Activated naive CD8-positive, alpha-beta T cell treated with anti-CD3 and anti-CD28 coated beads, Interleukin-2, amount 50 U/mL, for 24 hours (primary cell): ENCODE measurements at places on chromosomes 6 and 20.

- DNase-seq, result no peak
Measured at GRCh38 chr20:31698803-31699718, 23.6 kb downstream of the BCL2L1 start.

DNA sequence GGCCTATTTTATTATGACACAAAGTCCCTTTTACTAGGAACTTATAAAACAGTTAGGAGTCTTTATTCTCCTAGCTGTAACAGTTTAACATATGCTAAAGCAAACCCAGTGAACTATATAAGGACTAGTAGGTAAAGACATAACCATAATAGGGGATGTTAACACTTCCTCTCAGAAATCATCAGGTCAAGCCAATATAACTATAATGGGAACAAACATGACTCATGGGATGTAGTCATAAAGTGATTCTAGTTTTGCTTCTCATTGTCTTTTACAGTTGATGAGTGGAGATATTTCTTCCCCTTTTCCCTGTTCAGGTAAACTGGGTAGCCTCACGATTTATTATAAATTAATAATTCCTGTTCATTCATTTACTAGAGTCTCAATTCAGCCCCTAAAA is 9.7 kb downstream of the PTCHD4 start:
- DNase-seq, result no peak

GRCh38 chr6:89050155-89050554 is 30.4 kb upstream of the PNRC1 start:
- no peak for DNase-seq

DNA sequence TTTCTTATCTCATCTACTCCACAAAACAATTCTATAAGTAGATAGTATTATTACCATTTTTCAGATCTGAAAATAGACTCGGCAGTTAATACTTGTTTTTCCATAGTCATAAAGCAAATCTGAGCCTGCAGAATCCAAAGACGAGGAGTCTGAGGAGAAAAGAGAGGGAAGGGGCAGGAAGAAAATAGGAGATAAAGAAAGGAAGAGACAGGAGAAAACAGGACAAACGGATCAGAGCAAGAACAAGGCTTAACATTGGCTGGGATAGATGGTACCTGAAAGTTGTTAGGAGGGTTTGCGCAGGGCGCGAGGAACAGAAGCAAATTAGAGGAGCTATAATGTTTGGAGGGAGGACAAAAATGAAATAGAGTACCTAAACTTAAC is 639 bp upstream of the PPIL1 start:
- no peak for DNase-seq

- no peak for DNase-seq
Measured at GRCh38 chr6:156760377-156760776, 16.8 kb upstream of the ARID1B start.

- DNase-seq, result no peak
Measured at GRCh38 chr6:63584125-63584514, 11.8 kb downstream of the LOC128125822 start.

- peak; percentile 75 for DNase-seq
Measured at GRCh38 chr20:956330-956951, 40.3 kb upstream of the ANGPT4 start.

- DNase-seq, result no peak
Measured at GRCh38 chr20:33725607-33726264, 5.6 kb upstream of the PXMP4 start.

- DNase-seq, result no peak
Measured at GRCh38 chr6:4973415-4973814, 30.4 kb downstream of the RPP40 start.

DNA sequence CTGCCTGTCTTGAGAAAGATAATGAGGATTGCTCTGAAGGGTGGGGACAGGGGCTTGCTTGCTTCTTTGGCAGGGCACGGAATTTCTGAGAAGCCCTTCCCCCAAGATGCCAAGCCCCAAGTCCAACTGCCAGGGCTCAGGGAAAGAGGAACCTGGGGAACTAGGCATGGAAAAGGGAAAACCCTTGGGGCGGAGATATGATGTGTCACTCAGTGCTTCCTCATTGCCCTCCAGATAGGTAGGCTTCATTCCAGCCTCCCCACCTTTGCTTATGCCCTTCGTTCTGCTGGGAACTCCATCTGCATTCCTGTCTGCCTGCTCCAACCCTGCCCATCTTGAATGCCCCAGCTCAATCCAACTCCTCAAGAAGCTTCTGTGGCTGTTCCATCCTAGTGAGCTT is 61.2 kb downstream of the VEGFA start:
- DNase-seq, result no peak

DNA sequence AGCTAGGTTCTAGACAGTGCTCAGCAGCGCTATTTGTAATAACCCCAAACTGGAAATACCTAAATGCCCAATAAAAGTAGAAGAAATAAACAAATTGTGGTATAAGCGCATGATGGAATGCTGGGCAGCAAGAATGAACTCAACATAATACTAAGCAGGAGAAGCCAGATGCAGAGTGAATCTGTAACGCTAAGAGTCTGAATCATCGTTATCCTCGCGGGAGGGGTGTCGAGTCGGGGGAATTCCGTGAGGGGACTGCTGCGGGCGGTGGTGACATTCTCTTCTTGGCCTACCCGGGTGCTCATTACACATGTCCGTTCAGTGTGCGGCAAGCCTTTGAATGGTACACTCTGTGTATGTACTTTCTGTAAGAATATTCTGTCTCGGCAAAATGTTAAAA is 83.7 kb downstream of the SULF2 start:
- no peak for DNase-seq

DNA sequence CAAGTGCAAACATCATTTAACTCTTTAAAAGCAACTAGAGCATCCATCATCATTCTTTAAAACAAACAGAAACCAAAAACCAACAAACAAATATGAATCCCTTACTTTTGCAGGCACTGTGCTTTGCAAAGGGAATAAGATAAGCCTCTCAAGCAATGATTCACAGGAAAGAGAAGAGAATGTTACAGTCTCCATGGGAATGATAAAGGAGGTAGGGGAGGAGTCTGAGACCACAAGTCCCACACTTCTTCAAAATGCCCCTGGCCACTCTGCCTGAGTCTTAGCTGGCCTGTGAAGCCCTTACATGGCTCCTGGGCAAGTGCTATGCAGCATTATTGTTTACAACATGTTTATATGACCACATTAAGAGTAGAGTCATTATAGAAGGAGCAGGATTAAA is 257.7 kb upstream of the MARCKS start:
- no peak for DNase-seq

DNA sequence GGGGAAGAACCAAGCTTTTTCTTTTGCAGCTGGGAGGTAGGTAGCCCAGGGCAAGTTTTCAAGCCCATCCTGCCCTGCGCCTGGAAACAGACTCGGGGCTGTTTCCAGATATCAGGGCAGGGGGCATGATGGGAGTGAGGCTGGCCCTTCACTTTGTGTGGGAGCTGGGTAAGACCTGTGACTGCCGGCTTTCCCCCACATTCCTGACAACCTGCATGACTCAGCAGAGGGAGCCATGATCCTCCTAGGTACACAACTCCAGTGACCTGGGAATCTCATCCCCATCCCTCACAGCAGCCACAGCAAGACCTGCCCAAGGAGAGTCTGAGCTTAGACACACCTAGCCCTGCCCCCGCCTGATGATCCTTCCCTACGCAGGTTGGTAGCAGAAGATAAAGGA is 280.8 kb downstream of the SOX4 start:
- DNase-seq, result no peak

DNA sequence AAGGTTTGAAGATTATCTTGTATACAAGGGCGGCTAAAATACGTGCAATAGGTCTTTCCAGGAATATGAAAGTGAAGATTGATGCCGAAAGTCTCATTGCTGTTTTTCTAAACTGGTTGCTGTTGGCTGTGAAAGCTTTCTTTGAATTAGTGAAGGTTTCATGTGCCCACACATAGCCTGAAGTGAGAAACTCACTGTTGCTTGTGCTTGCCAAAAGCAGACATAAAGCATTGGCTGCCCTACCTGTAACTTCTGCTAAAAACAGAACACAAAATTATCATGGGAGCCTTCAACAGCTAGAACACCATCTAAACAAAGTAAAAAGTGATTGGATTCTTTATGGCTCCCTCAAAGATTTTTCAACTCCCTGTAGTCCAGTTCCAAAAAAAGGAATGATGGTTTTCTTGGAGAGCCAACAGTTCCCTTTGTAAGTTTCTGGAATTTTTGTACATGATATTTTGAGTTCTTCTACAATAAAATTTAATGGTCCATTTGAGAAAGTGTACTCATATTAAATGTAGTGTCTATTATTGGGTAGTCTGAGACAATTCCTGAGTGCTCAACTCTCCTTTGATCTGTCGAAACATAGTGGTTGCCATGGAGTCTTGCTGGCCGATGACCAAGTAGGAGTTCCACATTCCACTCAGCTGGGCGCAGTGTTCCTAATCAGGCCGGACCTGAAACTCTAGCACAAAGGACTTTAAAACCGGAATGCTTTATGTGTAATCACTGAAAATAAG is 68.5 kb downstream of the PLEKHG1 start:
- no peak for DNase-seq

DNA sequence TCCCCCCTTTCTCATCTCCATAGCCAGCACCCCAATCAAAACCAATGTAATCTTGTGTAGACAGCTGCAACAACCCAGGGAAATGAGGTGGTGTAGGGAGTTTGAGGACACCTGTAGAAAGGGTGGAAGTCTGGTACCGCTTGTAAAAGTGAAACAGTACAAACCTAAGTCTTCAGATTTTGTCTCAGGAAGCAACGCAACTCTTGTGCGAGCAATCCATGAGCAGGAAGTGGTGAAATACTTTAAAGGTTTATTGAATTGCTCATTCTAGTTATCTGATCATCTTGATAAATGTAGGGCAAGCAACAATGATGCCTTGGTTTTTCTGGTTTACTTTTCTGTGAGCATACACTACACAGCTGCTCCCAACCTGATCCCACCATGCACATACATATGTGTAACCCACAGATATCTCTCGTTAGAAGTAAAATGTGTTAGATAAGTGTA is 71.1 kb upstream of the THEMIS start:
- no peak for DNase-seq

- DNase-seq, result peak; percentile 12
Measured at GRCh38 chr6:107491138-107491609, 1.3 kb downstream of the SOBP start.

- no peak for DNase-seq
Measured at GRCh38 chr20:41147767-41148191, 10.4 kb downstream of the PLCG1 start.

DNA sequence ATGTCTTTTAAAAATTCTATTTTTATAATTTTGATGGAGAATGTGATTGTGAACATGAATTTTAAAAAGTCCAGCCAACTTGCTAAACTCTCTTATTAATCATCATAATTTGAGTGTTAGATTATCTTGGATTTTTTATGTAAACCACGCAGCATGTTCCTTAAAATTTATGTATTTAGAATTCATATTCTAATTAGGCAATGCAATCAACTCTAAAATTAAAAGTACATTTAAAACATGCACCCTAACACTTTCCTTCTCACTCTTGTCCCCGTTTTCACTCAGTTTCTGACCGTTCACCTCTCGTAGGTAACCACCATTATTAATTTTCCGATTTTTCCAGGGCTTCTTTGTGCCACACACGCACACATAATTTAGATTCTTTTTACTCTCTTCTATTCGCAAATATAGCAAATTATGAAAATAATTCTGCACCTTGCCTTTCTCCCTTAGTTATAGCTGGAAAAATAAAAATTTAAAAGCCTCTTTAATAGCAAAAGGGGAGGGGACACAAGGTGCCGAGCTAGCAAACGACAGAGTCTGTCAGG is 329 bp upstream of the ZKSCAN3 start:
- DNase-seq, result no peak

DNA sequence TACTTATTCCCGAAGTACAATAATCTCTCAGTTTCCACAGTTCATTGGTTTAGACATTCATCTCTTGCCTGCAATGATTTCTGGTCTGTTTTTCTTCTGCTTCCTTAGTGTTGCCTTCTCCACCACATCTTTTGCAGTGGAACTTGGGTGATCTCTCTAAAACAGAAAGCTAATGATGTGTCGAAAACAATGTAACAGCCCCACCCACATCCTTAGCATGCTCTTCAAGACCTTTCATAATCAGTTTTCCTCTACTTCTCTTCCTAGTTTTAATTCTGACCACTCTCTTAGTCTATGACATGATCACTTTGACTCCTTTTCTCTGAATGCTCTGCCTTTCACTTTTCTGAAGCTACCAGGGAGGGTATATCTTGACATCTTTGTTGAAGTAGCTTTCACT is 1007.9 kb upstream of the CITED2 start:
- no peak for DNase-seq

DNA sequence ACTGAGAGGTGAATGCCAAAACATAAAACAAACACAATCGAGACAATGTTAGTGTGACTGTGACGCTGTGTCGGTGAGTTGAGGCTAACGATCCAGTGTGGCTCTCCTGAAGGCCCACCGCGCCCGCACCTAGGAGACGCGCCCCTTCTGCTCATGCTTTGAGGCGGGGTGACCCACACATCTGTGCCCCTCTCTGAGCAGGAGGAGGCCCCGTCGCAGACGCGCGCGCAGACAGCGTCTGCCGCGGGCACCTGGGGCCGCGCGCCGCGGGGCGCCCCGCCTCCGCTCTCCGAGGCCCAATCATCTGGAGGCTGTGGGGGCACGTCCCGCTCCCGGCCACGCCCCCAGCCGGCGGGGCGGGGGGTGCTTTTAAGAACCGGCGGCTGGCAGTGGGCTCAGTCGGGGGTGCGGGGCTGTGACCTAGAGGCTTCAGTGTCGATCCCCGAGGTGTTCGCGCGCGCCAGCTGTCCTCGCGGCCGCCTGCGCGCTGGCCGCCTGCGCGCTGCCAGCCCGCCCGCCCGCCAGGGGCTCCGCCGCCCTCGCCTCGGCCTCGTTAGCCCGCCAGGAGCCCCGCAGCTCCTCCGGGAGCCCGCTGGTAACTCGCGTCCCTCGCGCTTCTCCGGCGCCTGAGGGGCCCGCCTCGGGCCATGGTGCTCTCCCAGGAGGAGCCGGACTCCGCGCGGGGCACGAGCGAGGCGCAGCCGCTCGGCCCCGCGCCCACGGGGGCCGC is at the start of gene SLC16A10:
TSS of gene SLC16A10 (plus strand) at position 398 of the 730 bp plus-strand sequence. CDS start at position 648, 250 bp downstream.
- peak; percentile 79 for DNase-seq

DNA sequence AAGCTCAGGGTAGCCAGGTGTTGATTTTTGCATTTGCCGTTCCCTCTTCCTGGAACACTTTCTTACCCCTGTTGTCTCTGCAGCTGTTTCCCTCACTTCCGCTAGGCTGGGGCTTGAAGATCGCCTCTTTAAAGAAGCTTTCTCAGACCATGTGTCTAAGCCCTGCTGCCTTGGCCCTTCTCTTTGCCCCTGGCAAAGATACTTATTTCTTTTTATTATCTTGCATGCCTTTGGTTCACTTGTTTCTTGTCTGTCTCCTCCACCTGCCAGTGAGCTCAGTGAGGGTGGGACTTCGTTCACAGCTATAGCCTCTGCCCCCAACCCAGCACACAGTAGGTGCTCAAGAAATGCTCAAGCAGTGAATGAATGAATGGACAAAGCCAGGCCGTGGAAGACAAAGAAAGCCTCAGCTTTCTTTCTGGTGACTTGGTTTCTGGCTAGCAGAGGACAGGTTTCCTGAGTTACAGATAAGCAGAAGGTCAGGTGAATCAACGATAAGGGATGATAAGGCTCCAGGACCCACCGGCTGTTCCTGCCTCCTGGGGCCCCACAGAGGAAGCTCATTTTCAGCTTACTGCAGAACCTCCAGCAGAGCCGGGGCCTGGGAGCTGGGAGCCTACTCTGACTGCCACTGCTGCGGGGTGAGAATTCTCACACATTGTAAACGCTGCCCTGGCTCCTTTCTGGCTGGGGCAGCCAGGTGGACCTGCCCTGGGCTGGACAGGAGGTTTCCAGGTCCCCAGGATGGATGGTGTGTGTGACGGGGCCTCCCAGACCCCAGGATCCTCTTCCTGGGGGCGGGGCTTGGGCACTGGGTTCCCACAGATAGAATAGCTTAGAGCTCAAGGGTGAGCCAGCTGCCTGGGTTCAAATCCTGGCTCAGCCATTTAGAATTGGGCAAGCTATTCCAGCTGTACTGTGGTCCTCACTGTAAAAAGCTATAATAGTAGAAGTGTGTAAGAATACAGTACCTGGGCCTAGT is 29.8 kb downstream of the SNAI1 start:
- no peak for DNase-seq
